CD4-positive, alpha-beta memory T cell (primary cell): ENCODE measurements at places on chromosomes 3 and 15.

- no peaks in the 10 kb centered on the region for H3K36me3 ChIP-seq
- peak overlapping the region; percentile 5 for H3K4me3 ChIP-seq
- H3K27me3 ChIP-seq: no peaks in the 10 kb centered on the region
- peak overlapping the region; percentile 3 for H3K27ac ChIP-seq
These were observed 58.9 kb downstream of the SLMAP start for GRCh38 chr3:57815036-57815435.

DNA sequence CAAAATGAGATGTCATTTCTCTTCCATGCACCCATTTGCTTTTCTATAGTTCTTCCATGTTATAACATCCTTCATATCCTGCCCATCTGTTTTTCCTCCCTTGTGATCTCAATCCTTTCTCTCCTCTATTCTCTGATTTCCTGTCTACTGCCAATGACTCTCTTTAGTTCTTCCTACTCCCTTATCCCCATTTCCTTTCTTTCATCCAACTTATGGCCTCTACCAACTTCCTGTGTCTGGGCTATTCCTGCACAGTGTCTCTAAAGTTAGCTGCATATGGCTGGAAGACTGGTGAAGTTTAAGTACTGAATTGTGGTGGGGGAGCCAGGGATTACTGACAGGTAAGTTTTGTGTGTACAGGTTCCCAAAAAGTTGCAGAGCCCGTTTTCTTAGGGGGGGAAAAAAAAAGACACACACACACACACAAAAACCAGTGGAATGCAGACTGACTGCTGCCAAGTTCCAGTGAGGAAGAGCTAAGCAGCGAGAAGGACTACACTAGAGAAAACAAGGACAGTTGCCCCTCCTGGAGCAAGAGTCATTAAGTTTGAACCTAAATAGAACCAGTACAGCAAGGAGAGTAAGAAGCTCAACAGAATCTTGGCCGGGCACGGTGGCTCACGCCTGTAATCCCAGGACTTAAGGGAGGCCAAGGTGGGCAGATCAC is 28.8 kb downstream of the XRN1 start:
- no peak for DNase-seq
- H3K27ac ChIP-seq: no peak overlapping the region
- H3K4me3 ChIP-seq: no peak overlapping the region
- no peaks in the 10 kb centered on the region for H3K27me3 ChIP-seq

DNA sequence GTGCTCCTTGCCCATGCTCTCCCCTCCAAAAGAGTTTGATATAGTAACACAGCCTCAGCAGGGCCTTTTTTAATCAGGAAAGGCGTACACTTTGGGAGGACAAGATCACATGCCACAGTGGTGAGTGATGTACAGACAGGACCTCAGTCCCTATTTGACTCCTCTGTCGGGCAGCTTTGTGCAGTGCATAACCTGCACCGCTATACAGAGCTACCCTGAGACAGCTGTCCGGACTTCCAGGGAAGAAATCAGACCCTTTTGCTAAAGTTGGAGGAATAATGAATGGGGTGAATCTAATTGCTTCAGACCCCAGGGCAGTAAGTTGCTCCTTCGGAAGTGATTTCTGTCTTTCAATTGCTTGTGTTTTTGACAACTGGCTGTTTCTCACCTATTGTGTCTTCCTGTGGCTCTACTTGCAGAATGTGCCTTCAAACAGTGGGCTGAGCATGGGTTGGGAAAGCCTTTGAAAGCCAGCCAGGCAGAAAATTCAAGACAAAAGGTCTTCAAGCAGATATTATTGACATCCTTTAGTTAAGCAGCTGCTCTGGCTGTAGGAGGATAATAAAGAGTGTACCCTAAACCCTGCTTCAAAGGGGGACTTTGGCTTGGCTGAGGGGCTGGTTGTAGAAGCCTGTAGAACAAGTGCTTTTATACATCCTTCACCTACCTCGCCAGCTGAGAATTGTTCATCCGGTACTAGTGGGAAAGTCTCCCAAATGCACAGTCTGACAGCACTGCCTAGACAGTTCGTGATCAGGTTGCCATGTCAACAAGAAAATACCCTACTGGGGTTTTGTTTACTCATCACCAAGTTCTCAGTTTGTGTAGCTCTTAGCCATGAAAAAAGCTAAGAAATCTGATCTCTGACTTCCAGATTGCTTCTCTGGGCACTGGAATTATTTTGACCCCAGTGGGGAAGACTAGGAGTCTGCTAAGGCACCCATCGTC is 35.1 kb downstream of the SNTN start:
- H3K27ac ChIP-seq: no peak overlapping the region
- no peaks in the 10 kb centered on the region for H3K4me1 ChIP-seq
- DNase-seq: no peak

- no peak overlapping the region for H3K27ac ChIP-seq
- no peaks in the 10 kb centered on the region for H3K4me1 ChIP-seq
- H3K27me3 ChIP-seq: no peaks in the 10 kb centered on the region
- no peaks in the 10 kb centered on the region for H3K36me3 ChIP-seq
- H3K4me3 ChIP-seq: no peak overlapping the region
These were observed 155.7 kb downstream of the GREM1 start for GRCh38 chr15:32873284-32874114.
